Activated naive CD4-positive, alpha-beta T cell (primary cell): ENCODE measurements at places on chromosomes 3 and 15.

- DNase-seq, result no peak
Observed at GRCh38 chr3:99868311-99868646, 50.6 kb downstream of the CMSS1 start.

- DNase-seq, result no peak
Observed at GRCh38 chr3:113211330-113212149, at the start of gene BOC. Gene BOC (plus strand): TSS chr3:113211557. CDS start chr3:113249803, 38,246 bp downstream.

DNA sequence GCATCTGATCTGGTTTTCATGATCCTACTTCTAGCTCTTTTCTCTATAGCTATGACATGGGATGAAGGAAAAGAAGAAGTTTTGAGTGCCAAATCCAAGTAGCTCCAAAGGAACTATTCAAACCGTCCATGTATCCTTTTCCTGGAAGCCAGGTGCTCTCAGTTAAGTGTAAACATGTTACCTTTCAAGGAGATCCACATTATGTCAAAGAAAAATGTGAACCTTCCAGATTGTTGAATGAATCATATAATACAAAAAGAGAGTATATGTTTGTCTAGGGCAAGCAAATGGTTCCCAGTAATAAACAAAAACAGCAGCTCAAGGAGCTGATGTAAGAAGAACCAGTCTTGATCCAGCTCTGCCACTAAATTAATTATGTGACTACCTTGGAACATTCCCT, 534.9 kb downstream of the MAGI1 start:
- DNase-seq, result no peak

GRCh38 chr15:38391191-38391590, 62.7 kb upstream of the FAM98B start:
- no peak for DNase-seq

DNA sequence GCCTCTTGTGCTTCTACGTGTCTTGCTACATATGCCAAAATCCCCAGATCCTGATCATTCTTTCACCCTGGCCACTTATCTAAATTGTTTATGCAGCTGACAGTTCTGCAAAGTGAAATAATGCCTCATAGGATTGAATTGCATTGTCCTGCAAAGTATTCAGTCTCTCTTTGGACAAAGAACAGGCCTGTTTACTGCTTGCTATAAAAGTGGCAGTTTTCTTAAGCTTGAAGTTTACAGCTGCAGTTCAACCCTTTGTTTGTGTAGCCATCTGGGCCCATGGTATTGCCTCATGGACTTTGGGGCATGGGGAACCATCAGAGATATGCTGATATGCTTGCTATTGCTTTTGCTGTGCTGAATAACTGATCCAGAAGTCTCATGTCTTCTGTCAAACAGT, 523.2 kb downstream of the OTOL1 start:
- DNase-seq, result no peak

GRCh38 chr3:143979813-143980212, 8.2 kb downstream of the DIPK2A start:
- no peak for DNase-seq

DNA sequence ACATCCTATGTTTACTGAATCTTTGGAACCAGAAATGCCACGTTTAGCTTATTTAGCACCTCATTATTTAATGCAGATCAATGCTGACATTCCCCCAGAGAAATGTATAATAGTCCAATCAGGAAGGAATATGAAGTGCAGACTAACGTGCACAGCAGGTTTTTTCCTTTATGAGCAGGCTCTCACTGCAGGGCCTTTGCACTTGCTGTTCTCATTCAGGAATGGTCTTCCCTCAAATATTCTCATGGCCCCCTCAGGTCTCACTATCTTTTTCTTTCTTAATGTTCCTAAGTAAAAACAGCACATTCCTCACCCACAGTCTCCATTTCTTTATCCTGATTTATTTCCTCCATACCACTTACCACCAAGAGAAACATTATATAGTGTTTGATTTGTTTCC, 174.6 kb downstream of the FOXP1 start:
- no peak for DNase-seq
